MCF 10A (cell line): ENCODE measurements at places on chromosomes 1 and 21. TPM values are rescaled to one million over a fixed set of nuclear protein-coding genes. Genes with fewer than 3 reads are reported as not detected.

Gene WNT4
- total RNA-seq, result not detected in 2 replicates

Gene SPRR2B
- not detected in 2 replicates for total RNA-seq

DNA sequence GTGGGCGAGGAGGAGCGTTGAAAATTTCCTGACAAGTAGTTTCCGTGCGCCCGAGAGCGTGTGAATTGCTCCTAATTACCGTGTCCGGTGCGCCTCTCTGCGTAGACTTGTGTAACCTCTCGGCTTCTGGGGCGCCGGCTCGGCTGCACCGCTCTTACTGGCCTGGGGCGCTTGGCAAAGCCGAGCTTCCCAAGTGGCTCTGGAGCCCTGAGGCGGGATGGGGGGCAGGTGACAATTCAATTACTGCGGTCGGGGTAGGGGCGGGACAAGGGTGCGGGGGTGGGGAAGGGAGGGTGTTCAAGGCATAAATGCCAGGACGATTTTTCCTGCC lies 392 bp upstream of the DMRTA2 start:
- no peaks in the 10 kb centered on the region for H3K4me1 ChIP-seq
- H3K27me3 ChIP-seq, result peaks cover 20% of the 10 kb centered on the region
- H3K27ac ChIP-seq, result no peak overlapping the region

GRCh38 chr1:63914706-63915105 lies 140.9 kb downstream of the ROR1 start:
- peaks cover under 1% of the 10 kb centered on the region for H3K4me1 ChIP-seq
- H3K4me3 ChIP-seq, result no peak overlapping the region
- H3K27me3 ChIP-seq, result no peaks in the 10 kb centered on the region
- H3K27ac ChIP-seq, result no peak overlapping the region

- peaks cover 38% of the 10 kb centered on the region for H3K4me1 ChIP-seq
- peak overlapping the region; percentile 89 for H3K27ac ChIP-seq
- no peaks in the 10 kb centered on the region for H3K27me3 ChIP-seq
- H3K36me3 ChIP-seq, result no peaks in the 10 kb centered on the region
- DNase-seq, result peak; percentile 85
Measured at GRCh38 chr1:108845991-108846390, 10.9 kb downstream of the AKNAD1 start.
